ENCODE measurements at places on chromosomes 13 and 19.

- DNase-seq: peak; percentile 77
Measured at GRCh38 chr13:30616927-30617314, 799 bp upstream of the USPL1 start.

DNA sequence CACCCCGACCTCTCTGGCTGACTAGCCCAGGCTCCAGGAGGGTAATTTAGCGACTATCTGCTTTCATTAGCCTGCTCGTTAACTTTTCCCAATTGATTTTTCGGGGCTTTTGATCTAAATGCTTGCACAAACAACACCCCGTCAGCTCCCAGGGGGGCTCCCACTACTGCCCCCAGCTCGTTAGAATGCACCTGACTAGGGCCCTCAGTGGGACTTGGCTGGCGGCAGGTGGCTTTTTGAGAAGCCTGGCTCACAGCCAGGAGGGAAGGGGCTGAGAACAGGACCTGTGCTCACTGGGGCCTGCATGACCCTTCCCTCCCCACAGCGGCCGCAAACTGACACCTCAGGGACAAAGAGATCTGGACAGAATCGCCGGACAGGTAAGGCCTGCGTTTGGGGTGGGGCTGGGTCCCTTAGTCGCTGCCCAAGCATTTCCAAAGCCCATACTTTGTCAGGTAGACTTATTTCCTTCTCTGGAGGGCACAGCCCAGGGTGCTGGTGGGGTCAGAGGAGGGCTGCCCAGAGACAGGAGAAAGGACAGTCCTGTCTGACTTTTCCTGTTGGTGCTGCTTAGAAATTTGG is 7.6 kb upstream of the CD79A start:
- no peak for DNase-seq

- no peak for DNase-seq
Measured at GRCh38 chr13:91661692-91662490, 263.5 kb downstream of the GPC5 start.

DNA sequence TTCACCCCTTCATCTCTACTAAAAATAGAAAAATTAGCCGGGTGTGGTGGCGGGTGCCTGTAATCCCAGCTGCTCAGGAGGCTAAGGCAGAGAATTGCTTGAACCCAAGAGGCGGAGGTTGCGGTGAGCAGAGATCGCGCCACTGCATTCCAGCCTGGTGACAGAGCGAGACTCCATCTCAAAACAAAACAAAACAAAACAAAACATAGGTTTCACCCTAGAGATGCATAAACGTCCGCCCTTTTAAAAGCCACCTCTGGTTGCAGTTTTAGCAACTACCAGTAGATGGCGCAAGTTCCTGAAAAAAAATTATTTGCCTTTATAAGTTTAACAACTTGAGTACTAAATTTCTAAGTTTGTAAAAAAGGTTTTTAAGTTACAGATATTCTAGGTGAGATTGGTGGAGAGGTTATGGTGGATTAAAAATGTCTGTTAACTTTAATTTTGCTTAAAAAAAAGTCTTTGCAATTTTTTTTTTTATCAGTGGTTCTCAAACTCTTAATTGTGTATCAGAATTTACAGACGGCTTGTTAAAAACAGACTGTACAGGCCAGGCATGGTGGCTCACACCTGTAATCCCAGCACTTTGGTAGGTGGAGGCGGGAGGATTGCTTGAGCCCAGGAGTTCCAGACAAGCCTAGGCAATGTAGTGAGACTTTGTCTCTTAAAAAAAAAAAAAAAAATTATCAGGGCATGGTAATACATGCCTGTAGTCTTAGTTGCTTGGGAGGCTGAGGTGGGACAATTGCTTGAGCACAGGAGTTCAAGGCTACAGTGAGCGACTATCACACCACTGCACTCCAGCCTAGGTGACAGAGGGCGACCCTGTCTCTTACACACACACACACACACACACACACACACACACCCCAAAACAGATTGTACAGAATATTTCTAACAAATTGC is 42.1 kb downstream of the NAA16 start:
- DNase-seq: no peak

DNA sequence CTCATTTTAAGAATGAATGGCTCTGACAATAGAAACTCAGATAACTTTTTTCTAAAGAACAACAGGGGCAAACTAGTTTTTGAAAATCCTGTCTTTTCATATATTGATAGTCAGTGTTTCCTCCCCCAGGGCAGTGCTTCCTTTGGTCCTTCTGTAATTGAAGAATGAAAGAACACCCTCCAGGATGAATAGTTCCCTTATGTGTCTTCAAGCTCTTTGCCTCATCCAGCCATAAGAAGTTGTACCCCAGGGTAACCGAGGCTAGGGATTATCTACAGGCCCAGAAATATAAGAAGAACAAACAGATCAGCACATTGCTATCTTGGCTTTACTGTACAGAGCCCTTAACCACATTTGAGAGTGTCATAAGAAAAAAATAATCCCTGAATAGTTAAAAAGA is 12.1 kb upstream of the ERICH6B start:
- no peak for DNase-seq

DNA sequence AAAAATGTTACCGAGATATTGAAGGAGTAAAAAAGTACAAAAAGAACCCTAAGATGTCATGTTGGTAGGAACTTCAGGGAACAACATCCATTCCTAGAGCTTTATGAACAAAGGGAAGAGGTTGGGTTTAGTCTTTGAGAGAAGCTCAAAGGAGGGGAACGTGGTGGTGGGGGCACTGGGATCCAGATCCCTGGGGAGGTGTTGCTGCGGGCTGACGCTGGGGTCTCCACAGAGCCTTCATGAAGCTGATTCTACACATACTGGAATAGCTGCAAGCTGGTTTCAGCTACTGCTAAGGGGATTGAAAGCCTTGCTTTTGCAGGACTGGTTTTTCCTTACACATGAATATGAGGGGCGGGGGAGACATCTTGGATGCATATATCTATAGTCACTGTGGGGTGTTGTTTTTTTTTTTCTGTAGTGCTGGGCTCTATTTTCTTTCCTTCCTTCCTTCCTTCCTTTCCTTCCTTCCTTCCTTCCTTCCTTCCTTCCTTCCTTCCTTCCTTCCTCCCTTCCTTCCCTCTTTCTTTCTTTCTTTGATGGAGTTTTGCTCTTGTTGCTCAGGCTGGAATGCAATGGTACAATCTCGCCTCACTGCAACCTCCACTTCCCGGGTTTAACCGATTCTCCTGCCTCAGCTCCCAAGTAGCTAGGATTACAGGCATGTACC is 6.5 kb upstream of the MZF1 start:
- DNase-seq: no peak

DNA sequence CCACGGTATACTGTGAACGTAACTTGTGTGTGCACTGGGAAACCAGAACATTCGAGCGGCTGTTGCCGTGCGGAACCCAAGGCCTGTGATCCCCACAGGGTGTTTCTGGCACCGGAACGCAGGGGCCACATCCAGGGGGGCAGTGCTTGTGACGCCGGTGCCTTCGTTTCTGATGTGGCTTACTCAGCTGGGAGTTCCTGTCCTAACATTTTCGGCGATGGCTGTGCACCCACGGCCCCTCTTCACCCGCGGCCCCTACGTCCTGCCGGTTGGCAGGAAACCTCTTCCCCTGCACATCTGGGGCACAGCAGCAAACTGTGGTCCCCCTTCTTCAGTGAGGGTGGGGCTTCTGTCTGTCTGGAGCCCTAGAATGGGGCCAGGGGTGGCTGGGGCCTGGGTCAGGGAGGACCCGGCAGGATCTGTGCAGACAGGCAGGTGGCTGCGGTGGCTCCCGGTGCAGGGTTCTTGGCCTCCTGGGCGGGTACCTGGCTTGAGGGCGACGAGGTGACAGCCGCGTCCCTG is 26.2 kb downstream of the CSNK1G2 start:
- DNase-seq: no peak

DNA sequence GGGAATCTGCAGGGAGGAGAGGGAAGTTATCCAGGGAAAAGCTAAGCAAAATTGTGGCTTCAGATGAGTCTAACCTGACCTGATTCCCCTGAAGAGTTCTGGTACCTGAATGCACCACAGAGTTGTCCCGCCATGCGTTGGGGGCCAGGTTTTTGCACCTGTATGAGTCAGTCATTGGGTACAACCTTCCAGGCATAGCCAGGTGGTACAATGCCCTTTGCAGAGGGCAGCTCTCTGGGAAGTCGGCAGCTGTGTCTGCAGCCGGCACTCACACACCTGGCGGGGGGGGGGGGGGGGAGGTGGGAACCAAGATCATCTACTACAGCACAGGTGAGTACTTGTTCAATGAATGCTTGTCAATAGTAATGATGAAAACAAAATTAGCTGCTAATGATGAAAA is 52.5 kb upstream of the GTF3A start:
- no peak for DNase-seq

- DNase-seq: no peak
Measured at GRCh38 chr13:29101409-29101808, 281.3 kb downstream of the MTUS2 start.

GRCh38 chr19:1608359-1609102 is 3.3 kb upstream of the UQCR11 start:
- no peak for DNase-seq

DNA sequence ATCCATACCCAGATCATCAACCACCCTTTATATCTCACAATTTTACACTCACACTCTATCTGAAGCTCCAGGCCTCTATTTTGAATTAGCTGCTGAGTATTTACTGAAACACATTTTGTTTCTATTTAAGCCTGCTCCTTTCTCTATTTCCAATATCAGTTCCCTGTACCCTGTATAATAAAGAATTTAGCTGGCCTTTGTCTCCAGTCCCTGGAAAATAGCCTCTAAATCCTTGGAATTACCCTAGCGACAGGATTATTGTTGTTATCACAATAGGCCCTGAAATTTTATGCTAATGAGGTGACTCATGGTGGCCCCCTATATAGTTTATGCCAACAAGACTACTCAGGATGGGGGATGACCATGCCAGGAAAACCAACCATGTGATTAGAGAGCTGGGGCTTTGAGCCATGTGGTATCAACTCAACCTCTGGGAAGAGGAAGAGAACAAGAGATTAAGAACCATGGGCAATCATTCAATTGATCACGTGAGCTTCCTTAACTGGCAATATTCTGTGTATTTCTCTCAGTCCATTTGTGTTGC is 72.7 kb downstream of the KATNAL1 start:
- no peak for DNase-seq

DNA sequence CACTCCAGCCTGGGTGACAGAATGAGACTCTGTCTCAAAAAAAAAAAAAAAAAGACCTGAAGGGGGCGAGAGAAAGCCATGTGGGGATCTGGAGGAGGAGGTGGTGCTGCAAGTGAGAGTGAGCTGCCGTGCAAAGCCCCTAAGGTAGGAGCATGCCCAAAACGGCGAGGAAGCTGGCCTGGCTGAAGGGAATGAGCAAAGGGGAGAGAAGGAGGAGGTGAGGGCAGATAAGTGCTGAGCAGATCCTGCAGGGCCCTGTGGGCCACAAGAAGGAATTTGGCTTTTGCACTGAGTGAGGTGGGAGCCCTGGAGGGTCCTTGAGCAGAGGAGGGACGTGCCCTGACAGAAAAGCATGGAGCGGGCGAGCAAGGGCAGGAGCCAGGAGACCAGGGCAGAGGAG is 19.4 kb upstream of the ADGRE5 start:
- no peak for DNase-seq

GRCh38 chr13:48636550-48636949 is 17.2 kb upstream of the CYSLTR2 start:
- DNase-seq: no peak

DNA sequence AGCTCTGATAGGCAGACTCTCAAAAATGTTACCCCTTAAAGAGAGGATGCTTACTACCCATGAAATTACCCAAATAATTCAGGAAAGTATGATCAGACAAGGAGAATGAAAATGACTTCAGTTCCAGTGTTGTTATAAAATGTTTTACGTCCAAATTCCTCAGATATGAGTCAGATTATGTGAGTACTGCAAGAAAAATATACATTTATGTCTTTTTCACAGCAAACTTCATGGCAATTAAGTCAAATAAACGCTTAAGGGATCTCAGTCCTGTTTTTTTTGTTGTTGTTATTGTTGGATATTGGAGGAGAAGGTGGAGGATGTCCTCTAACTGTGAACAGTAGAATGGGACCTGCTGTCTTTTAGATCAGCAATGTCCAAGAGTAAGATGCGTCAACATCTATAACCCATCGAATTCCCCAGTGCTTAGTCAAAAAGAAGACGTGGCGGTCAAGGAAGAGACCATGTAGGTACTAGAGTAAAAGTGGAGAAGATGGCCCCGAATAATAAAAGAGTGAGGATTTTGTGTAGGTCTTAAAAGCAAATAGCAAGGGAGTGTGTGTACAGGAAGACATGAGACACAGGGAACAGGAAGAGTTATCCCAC is 215.4 kb upstream of the IRS2 start:
- no peak for DNase-seq

GRCh38 chr13:46617229-46617721 is 64.3 kb downstream of the LRCH1 start:
- no peak for DNase-seq

DNA sequence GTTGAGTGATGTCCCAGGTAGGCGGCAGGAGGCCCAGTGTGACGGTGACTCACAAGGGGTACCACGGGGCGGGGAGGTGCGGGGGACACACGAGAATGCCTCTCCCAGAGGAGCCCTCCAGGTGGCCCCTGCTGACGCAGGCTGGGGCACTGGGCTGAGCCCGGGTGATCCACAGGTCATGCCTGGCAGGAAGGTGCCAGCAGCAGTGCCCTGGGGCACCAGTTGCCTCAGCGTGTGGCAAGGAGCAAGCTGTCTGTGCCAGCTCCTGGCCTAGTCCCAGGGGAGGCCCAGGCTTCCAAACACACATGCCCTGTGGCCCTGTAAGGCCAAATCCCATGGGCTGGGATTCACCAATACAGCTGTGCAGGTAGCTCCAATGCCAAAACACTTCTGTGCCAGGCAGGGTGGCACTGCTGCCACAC is 28.0 kb downstream of the AKT2 start:
- no peak for DNase-seq

DNA sequence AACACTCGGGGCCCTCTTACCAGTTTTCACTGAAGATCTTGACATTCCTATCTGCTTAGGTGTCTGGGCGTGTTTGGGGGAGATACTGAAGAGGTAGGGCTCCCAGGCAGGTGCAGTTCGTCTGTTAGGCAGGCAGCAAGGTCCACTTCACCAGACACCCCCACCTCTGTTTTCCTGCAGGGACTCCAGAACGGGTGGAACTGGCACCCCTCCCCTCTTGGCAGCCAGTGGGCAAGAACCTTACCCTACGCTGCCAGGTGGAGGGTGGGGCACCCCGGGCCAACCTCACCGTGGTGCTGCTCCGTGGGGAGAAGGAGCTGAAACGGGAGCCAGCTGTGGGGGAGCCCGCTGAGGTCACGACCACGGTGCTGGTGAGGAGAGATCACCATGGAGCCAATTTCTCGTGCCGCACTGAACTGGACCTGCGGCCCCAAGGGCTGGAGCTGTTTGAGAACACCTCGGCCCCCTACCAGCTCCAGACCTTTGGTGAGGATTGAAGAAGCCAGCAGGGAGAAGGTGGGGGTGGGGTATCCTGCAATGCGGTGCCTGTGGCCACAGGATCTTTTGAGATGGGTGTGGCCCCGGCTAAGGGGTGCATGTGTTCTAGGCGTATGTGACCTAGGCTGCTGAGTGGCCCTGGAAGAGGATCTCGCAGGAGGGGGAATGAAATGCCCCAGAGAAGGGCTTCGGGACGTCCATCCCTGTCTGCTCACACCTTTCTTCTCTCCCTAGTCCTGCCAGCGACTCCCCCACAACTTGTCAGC is 3.3 kb upstream of the ICAM4 start:
- no peak for DNase-seq

GRCh38 chr13:114211446-114212157 is 23.1 kb upstream of the CDC16 start:
- DNase-seq: no peak

All from sciatic nerve (tissue), 2 donors.